Activated T-cell treated with anti-CD3 and anti-CD28 coated beads, Interleukin-2, amount 50 U/mL, for 4 hours (primary cell): ENCODE measurements at places on chromosomes 1 and 21.
A peak's percentile ranks its signal among the peaks of the same experiment; 100 is the strongest.

DNA sequence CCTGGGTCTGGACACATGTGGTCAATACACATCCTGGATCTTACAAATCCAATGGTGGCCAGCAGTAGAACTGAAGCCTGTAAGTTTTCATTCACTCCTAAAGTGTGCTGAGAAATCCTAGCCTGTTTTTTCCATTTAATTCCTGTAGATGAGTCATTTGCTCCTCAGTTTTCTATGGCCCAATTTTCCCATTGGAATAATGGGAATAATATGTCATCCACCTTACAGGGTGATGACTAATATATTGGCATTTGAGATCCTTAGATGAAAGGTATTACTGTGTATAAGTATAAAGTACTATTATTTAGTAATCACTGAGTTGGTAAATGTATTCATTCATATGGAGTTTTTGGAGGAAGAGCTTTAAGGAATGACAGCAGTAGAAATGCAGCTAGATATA is 89.7 kb upstream of the ADAR start:
- no peak for DNase-seq

DNA sequence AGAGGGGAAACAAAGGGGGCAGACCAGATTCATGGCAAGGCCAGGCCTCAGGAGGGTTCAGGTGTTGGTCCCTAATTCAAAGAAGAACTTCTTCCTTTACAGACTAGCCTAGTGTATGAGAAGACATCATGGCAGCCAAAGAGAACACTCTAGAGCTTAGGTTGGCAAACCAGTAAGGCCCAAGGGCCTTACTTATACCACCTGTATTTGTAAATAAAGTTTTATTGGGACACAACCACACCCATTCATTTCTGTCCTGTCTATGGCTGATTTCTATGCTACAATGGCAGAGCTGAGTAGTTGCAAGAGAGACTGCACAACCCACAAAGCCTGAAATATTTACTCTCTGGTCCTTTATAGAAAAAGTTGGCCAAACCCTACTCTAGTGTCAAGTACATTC is 42.3 kb downstream of the SSBP3 start:
- no peak for DNase-seq

DNA sequence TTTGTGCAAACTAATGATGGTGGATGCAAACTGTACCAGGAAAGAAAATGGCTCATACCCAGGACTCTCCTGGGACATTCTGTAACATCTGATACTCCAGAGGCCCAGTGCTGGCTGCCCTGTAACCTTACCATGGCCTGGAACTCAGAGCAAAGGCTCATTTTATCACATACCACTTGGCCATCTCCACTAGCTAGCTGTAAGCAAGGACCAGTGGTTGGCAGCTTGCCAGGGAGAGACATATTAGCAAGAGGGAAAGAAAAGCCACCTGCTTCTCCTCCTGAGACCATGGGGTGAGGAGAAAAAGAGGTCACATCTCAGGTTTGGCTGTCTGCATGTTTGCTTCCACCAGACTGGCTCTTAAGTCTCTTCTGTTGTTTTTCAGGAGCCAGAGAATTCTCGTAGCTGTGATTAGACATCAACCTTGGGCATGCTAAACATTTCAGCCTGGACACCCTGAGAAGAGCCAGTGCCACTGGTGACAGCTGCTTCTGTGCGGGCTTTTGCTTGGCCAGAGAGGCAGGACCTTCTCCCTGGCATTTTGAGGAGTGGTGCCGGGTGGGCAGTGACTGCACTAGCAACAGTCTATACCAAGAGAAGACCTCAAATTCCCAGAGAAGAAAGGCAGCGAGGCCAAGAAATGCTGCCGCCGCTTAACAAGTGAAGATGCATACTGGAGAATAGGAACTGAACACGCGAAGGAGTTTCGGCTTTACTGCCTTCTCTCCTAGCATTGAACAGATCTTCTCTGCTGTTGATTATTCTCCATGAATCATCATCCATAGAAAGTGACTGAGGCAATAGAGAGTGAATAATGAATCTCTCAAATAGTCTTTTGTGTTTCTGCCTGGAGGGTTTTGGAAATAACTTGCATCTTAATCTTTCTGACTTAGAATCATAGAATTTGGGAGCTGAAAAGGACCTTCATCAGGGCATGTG is 6.7 kb upstream of the INKA2 start:
- DNase-seq, result no peak

- no peak for DNase-seq
These were observed 201.3 kb downstream of the GIPC2 start for GRCh38 chr1:78247079-78247478.

DNA sequence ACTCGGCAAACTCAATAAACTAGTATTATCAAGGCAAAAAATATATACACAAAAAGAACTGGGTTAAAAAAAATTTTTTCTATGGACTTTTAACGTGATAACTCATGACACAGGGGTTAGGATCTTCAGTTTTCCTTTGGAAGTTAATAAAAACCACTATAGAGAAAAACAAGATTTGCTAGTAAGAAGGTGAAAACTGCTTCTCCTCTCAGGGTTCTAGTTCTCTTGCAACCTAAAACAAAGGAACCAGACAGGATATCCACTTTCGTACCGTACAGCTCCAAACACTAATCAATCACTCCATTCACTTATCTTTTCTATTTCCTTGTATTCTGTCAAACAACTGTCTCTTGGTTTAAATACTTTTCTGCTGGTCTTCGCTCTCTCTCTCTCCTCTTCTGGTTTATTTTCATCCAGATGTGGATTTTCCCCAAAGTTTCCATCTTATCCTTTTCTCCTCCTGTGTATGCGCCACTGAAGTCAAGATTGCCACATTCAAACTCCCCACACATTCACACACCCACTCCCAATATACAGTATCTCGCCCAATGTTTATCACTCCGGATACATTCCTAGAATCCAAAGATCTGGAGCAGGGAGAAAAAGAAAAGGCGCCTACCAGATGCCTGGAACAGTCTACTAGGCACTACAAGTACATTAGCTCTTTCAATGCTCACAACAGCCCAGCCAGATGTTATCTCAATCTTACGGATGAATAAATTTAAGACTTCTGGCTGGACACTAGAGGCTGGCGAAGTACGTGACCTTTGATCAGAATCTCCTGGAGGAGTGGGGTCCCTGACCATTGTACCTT is 775 bp upstream of the PRPF38B start:
- no peak for DNase-seq

DNA sequence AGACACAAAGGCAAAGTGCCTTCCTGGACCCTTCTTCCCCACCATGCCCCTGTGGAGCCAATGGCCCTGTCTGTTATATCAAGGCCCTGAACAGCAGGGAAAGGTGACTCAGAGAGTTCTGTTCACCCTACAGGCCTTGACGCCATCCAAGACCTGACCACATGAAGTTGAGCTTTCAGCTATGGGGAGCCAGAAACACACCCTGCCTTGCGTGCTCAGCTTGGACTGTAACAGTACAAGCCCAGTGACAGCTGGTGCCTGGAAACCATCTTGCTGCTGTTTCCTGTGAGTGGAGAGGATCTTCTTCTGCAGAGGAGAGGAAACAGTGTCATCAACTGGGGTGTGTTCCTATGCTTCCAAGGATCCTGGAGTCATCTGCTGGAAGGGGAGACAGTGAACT is 165.0 kb upstream of the IRF2BP2 start:
- DNase-seq, result no peak

DNA sequence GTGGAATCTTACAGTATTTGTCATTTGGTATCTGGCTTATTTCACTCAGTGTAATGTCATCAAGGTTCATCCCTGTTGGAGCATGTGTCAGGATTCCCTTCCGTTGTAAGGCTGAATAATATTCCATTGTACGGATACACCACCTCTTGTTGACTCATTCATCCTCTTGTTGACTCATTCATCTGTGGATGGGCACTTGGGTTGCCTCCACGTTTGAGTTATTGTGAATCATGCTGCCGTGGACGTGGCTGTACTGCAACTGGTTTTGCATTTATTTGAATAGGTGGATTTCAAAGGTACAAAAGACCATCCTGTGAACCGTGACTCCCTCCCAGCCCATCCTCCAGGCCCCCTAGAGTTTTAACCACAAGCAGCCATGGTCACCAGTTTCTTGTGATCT is 11.9 kb upstream of the TCP10L start:
- no peak for DNase-seq

DNA sequence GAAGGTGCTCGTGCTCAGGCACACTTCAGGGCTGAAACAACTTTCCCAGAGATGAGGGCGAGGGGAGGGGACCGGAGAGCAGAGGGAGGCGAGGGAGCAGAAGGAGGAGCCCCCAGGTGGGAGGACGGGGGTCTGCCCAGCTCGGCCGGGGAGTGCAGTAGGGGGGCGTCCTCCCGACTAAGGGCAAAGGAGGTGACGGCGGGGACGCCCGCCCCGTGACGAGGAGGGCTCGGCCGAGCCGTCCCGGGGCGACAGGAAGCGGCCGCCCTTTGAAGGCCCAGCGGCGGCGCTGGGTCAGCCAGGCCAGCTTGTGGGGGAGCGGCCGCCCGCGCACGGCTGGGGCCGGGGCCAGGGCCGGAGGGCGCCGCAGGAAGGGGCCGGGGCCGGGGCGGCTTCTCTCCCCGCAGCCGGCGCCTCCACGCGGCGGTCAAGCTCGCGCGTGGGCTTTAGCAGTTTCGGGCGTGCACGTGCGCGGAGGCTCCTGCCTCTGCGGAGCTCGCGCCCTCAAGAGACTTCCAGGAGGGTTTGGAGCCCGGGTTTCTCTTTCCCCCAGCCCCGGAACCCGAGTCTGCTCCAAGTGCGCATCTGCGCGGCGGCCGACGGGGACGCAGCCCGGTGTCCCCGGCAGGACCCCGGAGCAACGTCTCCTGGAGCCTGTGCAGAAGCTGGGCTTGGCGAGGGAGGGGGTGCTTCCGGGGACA is 100.8 kb upstream of the SLC45A1 start:
- peak; percentile 12 for DNase-seq

GRCh38 chr1:165697491-165697880 is 876 bp downstream of the ALDH9A1 start:
- DNase-seq, result no peak

- no peak for DNase-seq
These were observed 672.8 kb downstream of the PTPRC start for GRCh38 chr1:199311478-199312262.
